HCT116 (cell line): ENCODE measurements at places on chromosomes 5 and 9. TPM values are rescaled to one million over a fixed set of nuclear protein-coding genes. Genes with fewer than 3 reads are reported as not detected.
A peak's percentile ranks its signal among the peaks of the same experiment; 100 is the strongest.

- no peak for DNase-seq
These were observed 48.3 kb downstream of the ASS1 start for GRCh38 chr9:130493021-130493420.

DNA sequence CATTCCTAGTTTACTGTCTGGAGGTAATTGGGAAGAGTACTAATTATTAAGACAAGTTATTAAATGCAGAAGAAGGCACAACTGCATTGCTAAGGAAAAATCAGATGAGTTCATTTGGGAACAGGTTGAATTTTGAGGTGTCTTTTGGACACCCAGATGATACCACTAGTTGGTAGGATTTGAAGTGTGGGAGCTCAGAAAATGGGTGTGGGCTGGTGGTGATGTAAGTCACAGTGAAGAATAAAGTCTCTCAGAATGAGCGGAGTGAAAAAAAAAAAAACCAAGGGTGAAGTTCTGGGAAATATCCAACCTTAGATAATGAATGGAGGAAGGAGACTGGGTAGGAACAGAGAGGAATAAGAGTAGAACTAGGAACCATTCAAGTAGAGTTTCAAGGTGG is 35.6 kb upstream of the MYORG start:
- no peak for DNase-seq

Gene PDGFRB
- total RNA-seq, result 0.34 TPM

DNA sequence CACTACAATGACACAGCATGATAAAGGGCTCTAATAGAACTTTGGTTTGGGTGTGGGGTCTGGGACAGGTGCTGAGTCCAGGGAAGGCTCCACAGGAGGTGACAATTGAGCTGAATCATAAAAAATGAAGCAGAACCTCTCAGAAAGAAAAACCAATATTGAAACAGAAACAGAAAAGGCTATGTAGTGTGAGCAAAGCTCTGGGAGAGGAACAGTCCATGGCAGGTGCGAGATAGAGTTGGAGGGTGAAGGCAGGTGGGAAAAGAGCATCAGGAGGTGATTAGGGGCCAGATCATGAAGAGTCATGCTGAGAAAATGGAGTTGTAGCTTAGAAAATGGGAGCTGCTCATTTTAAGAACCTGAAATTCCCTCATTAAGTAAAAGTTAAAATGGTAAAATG is 164.9 kb downstream of the KCTD16 start:
- no peak for DNase-seq

GRCh38 chr9:116935149-116935897 is 248.2 kb downstream of the TRIM32 start:
- DNase-seq, result no peak

Gene DRD1
- 0.54 TPM for total RNA-seq

- DNase-seq, result no peak
These were observed 17.0 kb upstream of the CMBL start for GRCh38 chr5:10324518-10325370.

Gene LHFPL2
- total RNA-seq, result 17.9 TPM

DNA sequence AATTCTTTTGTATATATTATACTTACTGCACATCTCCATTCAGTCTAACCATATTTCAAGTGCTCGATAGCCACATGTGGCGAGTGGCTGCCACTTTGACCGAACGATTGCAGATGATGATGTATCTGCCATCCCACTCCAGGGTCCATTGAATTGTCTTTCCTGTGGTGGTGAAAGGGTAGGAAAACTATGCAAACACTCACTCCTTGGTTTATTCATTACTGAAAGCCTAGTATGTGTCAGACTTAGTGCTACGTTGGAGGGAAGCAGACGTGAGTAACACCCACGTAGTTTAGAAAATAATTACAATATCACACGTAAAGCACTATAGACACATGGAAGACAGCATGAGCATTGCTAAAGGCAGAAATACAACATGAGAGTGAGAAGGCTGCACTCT is 353.7 kb downstream of the CSNK1G3 start:
- no peak for DNase-seq

DNA sequence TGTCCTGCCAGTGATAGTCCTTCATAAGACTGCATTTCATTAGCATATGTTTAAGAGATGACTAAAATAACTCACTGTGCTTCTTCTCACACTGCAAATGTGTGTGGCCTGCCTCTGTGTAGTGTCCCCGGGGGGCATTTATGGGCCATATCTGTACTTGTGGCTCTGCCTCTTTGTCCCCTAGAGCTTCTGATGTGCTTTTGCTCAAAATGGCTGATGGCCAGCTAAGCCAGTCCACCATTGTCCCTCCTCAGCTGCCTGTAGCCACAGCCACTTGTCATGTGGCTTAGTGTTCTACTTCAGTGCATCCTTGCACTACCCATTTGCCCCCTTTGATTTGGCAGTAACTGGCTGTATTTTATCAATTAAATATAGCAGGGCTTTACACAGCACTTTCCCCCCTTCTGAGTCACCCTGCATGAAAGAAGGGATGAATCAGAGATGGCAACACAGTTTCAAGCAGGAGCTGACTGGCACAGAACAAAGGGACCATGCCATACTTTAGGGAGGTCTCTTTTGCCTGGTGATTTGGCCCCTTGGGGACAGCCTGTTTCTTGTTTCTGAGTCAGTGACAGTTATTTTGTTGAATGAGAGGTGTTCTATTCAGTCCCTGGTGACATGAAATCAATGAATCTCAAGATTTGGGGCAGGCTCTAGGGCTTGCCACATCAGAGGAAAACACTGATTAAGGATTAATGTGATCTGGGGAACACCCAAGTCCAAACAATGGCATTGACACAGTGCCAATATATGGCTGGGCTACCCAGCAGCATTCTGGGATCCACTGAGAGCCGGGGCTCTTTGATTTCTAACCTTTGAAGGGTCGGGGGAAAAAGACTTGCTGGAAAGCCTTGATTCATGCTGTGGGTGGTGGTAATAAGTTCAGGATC is 245.5 kb downstream of the SMARCA2 start:
- peak; percentile 93 for DNase-seq

GRCh38 chr9:95516734-95517558 is at the start of gene PTCH1:
PTCH1 (minus strand) TSS chr9:95516971.
- no peak for DNase-seq

DNA sequence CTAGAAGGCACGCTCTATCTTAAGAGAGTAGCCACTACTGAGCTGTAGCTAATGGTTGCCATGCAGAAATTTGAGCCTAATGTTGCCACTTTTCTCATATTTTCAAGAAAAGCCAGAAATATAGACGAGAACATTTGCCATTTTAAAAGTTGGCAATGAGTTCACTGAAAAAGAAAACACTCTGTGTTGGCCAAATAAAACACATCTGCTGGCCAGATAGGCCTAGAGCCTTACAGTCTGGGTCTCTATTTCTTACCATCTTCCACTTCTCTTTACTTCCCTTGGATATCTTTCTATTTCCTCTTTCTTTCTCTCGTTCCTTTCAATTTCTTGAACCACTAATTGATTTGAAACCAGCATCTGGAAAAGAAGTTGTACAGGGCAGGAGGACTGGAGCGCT is 36.6 kb upstream of the VCAN start:
- DNase-seq, result no peak

Gene SLC45A2
- total RNA-seq, result not detected

DNA sequence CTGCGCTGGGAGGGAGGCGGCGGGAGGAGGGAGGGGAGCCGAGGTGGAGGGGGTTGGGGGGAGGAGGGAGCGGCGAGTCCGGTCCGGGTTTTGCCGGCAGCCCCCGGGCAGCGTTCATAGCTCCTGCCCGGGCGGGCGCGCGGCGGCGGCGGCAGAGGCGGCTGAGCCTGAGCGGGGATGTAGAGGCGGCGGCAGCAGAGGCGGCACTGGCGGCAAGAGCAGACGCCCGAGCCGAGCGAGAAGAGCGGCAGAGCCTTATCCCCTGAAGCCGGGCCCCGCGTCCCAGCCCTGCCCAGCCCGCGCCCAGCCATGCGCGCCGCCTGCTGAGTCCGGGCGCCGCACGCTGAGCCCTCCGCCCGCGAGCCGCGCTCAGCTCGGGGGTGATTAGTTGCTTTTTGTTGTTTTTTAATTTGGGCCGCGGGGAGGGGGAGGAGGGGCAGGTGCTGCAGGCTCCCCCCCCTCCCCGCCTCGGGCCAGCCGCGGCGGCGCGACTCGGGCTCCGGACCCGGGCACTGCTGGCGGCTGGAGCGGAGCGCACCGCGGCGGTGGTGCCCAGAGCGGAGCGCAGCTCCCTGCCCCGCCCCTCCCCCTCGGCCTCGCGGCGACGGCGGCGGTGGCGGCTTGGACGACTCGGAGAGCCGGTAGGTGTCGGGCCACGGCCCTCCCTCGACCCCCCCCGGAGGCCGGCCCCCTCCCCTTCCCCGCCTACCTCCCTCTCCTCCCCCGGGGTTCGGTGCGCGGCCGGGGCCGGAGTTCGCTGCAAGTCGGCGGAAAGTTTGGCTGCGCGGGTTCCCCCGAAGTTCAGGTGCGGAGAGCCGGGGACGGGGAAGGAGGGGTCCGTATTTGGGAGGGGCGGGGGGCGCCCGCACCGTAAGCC is at the start of gene CXXC5:
TSS of gene CXXC5 (plus strand) at position 145 of the 877 bp plus-strand sequence. CDS start 32,175 bp downstream, outside the sequence.
- DNase-seq, result no peak

DNA sequence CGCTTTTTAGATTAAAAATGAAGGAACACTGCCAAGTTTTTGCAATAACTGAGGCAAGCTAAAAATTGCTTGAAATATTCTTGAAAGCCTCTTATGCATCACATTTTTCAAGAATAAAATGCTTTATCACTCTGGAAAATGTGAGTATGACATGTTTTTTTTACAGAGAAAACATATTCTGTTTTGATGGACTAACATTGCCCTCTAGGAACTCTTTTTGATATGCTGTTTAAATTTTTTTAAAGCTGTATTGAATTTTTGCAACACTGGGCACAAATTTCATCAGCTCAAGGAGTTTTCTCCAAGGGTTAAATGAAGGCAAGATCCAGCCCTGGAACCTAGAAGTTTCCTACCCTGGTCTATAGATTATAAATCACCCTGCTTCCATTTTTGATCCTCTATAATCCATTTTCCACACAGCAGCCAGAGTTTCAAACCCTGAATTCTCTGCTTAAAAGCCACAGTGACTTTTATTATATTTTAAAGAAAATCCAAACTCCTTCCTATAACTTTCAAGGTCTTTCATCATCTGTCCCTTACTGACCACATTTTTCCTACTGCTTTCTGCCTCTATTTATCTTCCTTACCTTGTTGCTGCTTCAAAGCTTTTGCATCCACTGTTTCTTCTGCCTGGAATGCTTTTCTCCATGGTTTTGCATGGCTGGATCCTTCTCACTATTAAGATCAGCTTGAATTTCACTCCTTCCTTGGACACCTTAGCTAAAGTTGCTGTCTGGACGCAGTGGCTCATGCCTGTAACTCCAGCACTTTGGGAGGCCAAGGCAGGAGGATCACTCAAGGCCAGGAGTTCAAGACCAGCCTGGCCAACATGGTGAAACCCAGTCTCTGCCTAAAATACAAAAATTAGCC is 60.9 kb downstream of the IL31RA start:
- no peak for DNase-seq

Gene HTR1A
- total RNA-seq, result not detected

DNA sequence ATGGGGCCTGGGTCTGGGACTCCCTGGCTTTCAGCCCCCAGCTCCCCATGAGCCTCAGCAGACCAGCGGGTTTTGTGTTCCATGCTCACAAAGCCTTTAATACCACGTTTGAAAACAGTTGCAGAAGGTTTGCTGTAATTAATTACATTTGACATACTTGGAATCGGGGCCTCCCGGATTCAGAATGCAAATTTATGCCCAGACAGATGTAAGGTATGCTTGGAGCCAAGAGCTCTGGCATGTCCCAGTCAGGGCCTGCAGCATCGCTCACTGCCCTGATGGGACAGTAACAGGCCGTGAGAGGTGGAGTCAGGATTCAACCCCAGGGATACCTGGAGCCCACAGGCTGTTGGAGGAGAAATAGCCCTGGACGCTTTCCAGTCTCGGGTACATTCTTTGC is 12.2 kb downstream of the ZNF618 start:
- DNase-seq, result no peak

DNA sequence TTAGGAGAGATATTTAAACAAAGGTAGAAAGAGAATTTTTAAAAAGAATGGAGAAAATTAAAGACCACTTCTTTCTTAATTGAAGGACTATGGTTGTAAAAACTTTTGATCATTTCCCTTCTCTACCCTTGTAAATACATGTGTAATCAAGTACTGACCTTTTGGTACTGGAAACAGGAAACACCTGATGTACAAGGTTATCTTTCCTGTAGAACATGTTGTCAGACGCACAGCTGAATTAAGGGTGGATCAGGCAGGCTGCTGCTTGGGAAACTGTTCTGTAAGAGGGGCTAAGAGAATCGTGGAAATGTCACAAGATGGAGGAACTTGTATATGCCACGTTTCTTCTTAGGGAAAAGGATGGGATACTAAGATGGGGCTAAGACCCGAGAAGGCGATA is 341.6 kb downstream of the ZNF608 start:
- DNase-seq, result no peak

- no peak for DNase-seq
These were observed 1761.9 kb upstream of the ACO1 start for GRCh38 chr9:30622561-30622960.

Gene EIF4EBP3
- total RNA-seq, result 6.0 TPM

Gene WWC1
- 52.6 TPM for total RNA-seq

- no peak for DNase-seq
These were observed 33.5 kb downstream of the ANXA6 start for GRCh38 chr5:151123897-151124751.

Gene ADCY2
- total RNA-seq, result 0.15 TPM

Gene CLPTM1L
- total RNA-seq, result 98.4 TPM

Gene ADAMTS13
- 9.2 TPM for total RNA-seq

DNA sequence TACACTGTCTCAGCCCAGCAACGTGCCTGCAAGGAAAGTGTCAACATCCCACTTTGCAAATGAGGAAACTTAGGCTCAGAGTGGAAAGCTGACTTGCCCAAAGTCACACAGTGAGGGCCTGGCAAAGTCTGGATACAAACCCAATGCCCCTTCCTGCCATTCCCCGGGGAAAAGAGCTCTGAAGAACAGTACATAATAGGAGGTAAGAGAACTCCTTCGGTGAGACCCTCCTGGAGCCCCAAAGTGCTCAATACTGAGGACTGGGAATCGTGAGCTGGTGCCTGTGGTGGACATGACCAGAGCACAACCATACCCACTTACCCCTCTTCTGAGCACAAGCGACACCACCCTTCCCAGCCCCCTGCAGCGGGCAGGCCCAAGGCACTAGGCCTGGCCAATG is 13.4 kb upstream of the CPLX2 start:
- DNase-seq, result no peak

Gene PPP2R2B
- not detected for total RNA-seq

Gene ANGPTL2
- total RNA-seq, result 0.20 TPM

- DNase-seq, result no peak
These were observed 7.5 kb upstream of the GPX3 start for GRCh38 chr5:151012862-151013261.

- DNase-seq, result no peak
These were observed 154.6 kb downstream of the SYK start for GRCh38 chr9:90956026-90956810.

GRCh38 chr9:124218438-124218982 is 39.2 kb upstream of the NEK6 start:
- DNase-seq, result peak; percentile 36

Gene AJM1
- 7.1 TPM for total RNA-seq

- DNase-seq, result no peak
These were observed 13.6 kb downstream of the UBE2D2 start for GRCh38 chr5:139574641-139575312.

GRCh38 chr9:24439456-24439855 is 106.2 kb downstream of the IZUMO3 start:
- no peak for DNase-seq

Gene SOHLH1
- not detected for total RNA-seq

Gene ENTPD8
- 1.7 TPM for total RNA-seq
